ENCODE measurements at places on chromosomes 2 and 18.

DNA sequence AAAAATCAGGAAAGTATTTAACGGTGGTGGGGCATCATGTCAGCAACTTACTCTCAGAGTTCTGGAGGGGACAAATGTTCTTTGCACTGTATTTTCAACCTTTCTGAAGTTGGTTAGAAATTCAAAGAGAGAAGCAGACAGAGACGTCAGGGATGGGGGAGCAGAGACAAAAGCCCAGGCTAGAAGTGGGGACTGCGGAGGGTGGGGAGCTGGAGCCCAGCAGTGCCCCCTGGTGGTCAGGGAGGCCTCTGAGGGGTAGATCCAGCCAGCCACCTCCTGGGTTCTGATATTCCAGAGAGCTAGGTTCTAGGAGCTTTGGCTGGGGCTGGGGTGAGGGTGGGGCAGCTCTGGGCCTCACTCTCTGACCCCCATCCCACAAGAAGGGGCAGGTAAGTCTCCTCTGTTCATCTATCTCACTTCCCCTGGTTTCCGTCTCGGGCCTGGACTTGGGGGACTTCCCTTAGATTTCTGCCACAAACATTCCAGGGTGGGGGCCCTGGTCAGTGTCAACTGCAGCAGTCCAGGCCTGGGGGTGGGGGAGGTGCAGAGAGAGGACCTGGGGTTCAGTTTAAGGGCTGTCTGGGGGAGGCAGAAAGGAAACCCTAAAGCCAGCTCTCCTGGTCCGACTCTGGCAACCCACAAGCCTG, 8.9 kb downstream of the TNS1 start:
- no peak for DNase-seq

GRCh38 chr2:152555048-152555447, 162.2 kb downstream of the PRPF40A start:
- no peak for DNase-seq

DNA sequence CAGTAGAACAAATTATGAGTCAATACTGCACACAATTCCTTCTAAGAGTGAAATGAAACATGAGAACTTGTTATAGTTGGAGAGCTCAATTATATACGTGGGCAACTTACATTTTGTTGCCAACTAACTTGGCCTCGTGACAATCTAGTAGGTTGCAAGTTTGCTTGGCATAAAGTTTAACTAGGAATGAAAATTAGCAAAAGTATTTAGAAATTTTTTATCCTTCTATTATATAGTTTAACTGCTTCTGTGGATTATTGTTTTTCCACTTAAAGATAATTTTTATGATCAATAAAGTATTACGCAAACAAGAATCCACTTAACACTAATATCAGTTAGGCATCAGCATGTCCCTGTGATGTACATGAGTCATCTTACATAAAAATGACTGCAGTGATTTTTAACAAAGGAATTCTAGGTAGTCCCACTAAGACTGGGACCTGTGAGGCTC, 41.1 kb downstream of the FAM124B start:
- DNase-seq: peak; percentile 56

DNA sequence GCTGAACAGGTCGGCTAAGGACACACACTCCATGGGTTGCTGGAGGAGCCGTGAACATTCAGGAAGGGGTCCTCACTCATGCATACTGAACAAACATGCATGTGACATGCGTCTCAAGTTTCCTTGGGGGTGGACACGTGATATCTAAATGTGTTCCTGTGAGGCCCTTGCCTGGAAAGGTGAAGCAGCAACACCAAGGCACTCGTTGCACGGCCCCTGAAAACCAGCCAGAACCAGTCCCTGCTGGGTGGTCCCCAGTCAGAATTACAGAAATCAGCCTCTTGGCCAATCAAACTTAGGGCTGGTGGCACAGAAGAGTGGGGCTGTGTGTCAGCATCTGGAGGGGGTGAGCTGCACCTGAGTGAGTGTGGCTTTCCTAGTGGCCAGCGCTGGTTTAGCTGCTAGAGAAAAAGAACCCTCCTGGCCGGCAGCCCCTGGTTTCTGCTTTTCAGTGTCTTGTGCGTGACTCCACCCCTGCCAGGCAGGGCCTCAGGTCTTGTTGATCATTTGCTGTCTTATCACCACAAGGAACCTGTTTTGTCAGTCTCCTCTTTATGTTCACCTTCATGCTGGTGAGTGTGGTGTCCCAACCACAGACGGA, 3.2 kb upstream of the AQP12B start:
- no peak for DNase-seq

- no peak for DNase-seq
These were observed 27.6 kb upstream of the GTF2A1L start for GRCh38 chr2:48590017-48590416.

DNA sequence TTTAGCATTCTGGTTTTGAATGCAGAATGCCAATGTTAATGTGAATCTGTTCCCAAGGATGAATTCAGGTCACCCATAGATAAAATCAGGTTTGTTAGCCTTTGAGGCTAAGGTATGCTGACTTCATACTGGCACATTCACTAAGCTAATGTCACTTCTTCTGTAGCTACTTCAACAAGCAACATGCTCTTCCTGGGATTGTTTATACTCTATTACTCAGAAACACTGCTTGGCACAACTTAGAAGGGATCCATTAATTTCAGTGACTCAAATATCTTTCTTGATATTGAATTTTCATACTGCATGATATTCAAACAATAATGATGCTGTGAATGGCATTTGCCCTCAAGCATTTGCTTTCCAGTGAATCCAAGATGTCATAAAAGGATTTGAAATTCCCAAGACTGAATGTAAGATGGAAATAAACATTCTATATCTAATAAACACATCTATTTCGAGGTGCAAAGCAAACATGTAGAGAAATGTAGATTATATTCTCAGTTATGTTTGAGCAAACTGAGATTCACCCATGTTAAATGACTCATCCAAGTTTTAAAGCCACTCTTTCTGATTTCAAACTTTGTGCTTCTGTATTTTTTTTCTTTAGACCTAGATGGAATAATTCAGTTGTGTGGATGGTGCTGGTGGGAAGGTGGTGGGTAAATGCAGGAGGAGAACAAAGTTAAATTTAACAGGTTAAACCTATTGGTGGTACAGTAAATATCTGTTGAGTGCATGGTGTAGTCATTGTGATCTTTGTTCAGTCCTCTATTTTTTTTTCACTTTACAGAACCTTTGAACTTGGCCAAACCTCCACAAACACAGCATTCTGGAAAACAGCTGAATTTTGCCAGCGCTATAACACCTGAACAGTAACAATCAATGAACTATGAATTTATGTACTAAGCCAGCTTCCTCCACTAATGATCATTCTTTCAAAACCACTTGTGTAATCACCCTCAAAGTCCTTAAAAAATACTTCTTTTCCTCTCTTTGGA, 162.1 kb upstream of the XIRP2 start:
- DNase-seq: no peak

- no peak for DNase-seq
These were observed 11.2 kb upstream of the LBH start for GRCh38 chr2:30219886-30220875.

All from retinal pigment epithelial cell (primary cell).